ENCODE measurements at places on chromosomes 6 and 20.

GRCh38 chr20:54585217-54585616 is 109.8 kb downstream of the DOK5 start:
- DNase-seq, result no peak

DNA sequence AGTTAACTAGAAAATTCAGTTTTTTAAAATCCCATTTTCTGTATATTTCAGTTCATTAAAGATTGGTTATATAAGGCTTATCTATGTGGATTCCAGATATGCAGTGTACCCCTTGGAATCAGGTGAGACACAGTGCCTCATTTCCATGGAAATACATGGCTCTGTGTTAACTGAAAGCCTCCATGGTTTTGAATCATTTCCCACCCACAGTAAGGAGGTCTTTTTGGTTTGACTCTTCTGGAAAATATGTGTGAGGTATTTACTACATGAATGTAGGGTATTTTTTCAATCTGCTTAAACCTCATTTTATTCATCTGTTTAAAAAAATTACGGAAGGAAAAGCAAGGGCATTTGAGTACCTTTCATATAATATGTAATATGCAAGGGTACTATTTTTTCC is 25.5 kb downstream of the RNF144B start:
- no peak for DNase-seq

GRCh38 chr6:91243436-91243835 is 656.6 kb upstream of the MAP3K7 start:
- DNase-seq, result no peak

DNA sequence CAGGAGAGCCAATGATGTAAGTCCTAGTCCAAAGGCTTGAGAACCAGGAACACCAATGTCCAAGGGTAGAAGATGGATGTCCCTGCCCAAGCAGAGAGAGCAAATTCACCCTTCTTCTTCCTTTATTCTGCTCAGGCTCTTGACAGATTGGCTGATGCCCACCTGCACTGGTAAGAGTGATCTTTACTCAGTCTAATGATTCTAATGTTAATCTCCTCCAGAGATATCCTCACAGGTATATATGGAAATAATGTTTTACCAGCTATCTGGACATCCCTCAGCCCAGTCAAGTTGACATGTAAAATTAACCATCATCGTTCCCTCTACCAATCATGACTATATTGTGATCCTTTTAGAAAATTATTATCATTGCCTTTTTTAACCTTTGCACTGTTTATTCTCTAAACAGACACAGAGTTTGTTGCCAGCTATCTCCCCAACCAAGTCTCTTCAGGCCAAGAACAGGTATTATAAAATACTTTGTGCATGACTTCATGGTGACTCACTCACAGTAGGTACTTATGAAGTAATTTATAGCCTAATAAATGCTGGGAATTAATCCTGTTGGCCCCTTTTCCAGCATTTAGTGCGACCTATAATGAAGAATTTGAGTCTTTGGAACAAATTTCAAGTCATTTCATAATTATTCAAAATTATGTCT is 26.2 kb upstream of the TSHZ2 start:
- no peak for DNase-seq

DNA sequence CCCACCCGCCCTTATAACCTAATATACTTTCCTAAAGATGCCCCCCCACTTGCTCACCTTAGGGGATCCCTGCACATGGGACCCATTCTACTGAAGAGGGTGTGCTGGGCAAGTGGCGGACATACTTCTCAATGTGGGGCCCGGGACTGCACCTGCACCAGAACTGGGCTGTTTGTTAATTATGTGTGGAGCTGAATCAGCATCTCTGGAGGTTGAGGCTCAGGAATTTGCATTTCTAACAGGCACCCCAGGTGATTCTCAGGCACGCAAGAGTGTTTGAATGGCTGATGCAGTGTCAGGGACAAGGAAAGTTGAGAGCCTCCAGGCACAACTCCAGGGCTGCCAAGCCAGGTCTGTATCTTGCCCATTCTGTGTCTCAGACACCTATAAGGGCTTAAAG is 8.9 kb upstream of the PTPRT start:
- DNase-seq, result no peak

- DNase-seq, result no peak
Measured at GRCh38 chr6:105824732-105825131, 261.4 kb upstream of the PRDM1 start.

GRCh38 chr6:17233531-17233930 is 47.6 kb upstream of the RBM24 start:
- no peak for DNase-seq

- DNase-seq, result no peak
Measured at GRCh38 chr6:142845624-142846458, 99.1 kb downstream of the HIVEP2 start.

GRCh38 chr6:39251406-39251805 is 22.1 kb upstream of the KCNK5 start:
- DNase-seq, result no peak

DNA sequence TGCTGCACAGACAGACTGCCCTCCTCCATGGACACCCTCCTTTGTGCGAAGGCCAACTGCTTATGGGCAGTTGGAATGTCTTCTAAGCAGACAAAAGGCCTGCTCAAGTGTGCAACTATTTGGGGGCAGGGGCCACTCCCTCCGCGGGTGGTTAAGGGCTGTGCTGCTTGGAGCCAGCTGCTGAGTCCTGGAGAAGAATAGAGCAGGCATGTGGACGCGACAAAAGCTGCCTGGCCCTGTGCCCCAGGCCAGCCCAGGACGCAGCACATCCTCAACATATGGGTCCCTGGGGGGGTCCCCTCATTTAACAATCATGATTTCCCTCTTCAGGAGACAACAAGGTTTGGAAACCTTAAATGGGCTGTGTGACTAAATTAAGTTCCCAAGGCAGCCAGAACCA is 45.5 kb upstream of the ENTPD6 start:
- DNase-seq, result no peak

- no peak for DNase-seq
Measured at GRCh38 chr6:38779310-38780062, 64.4 kb downstream of the DNAH8 start.

DNA sequence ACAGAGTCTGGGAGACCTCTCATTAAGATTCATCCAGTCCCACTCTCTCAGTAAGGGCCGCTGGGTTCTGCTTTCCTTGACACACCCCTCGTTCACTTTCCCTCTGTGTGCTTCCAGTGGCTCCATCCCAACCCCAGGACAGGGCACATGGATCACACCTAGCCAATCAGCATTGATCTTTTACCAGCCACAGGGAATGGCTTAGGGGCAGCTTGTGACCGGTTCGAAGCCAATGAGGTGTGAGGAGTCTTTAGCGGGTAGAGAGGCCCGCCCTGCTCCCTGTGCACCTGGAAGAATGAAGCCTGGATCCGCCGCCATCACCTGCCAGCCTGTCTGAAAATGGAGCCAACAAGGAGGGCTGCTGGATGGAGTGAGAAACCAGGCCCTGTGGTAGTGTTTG is 35.2 kb upstream of the OVOL2 start:
- no peak for DNase-seq

DNA sequence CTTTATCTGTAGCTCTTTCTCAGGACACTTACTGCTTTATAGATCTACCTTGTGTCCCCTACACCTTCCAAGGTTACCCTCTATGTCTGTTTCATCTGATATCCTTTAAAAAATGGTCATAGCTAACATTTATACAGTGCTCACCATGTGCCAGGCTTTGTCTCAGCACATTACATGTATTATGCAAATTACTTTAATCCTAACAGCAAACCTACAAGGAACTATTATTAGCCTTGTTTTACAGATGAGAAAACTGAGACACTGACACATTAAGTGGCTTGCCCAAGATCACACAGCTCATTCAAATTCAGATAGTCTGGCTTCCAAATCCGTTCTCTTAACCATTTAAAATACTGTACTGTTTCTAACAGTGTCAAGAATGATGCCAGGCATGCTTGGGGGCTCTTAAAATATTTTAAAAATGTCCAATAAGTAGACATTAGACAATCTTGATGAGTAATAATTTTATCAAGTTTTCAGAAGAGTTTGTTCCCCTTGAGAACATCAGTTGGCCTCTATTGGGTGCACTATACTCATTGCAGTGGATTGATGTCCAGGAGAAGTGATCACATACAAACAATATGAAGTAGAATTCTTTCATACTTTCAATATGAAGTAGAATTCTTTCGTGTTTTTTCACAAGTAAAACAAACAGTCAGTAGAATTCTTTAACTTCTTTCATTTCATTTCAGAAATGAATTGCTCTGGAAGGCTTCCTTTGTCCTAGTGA is 69.6 kb downstream of the DNAH8 start:
- DNase-seq, result no peak

DNA sequence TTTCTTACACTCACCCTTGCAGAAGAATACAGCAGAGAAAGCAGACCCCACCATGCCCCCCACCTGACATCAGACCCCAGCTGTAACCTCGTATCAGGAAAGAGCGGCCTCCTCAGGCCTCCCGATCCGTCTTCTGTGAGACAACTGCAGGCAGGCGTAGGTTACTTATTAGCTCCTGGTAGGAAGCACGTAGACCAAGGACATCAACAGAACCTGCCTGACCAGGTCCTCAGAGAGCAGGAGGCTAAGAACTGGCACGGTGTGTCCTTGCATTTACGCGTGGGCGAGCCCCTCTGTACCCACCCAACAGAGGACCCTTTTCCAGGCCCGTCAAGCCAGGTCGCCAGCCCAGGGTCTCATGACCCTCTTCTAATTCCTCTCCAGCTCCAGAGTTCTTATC is 51.0 kb downstream of the ABHD12 start:
- no peak for DNase-seq

DNA sequence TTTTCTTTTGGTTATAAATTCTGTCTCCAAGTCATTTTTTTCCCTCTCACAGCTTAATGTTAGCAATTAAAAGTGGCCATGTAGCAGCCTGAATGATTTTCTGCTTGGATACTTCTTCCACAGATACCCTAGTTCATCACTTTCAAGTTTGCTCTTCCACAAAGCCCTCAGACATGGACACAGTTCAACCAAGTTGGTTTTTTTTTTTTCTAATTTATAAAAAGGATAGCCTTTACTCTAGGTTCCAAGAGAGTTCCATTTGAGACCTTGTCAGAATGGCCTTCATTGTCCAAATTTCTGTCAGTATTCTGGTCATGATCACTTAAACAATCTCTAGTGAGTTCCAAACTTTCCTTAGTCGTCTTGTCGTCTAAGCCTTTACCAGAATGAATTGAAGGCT is 40.0 kb downstream of the RSPH3 start:
- no peak for DNase-seq

DNA sequence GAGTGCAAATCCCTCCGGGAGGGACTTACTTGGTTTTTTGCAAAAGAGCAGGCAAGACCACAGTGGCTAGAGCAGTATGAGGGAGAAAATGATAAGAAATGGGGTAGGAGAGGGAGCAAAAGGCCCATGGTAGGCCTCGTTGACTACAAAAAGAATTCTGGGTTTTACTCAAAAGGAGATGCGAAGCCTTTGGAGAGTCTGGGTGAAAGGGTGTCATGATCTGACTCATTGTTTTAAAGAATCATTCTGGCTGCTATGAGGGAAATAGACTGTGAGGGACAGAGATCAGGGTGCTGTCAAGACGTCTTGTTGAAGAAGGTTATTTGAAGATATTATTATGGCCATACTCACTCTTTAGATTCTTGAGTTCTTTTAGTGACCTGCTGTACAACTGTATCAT is 13.0 kb downstream of the TBC1D32 start:
- DNase-seq, result no peak

GRCh38 chr6:158313989-158314388 is 1.7 kb downstream of the TULP4 start:
- no peak for DNase-seq

DNA sequence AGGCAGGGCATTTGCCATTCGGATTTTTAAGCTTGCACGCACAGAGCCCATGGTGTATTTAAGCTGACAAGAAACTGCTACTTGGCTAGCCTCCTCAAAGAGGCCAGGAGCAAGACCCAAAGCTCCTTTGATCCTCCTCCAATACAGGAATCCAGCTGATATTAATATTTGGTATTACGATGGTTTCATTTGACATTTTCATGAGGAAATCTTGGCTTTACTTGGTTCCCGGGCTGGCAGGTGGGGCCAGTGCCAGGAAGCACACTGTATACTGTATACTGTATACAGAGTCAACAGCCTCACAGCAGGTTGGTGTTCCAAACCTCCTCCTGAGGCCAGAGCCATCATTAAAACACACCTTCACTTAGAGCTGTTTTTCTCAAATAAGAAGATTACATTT is 138.2 kb upstream of the ARMC2 start:
- no peak for DNase-seq

GRCh38 chr6:17167327-17167979 is 65.6 kb downstream of the STMND1 start:
- no peak for DNase-seq

DNA sequence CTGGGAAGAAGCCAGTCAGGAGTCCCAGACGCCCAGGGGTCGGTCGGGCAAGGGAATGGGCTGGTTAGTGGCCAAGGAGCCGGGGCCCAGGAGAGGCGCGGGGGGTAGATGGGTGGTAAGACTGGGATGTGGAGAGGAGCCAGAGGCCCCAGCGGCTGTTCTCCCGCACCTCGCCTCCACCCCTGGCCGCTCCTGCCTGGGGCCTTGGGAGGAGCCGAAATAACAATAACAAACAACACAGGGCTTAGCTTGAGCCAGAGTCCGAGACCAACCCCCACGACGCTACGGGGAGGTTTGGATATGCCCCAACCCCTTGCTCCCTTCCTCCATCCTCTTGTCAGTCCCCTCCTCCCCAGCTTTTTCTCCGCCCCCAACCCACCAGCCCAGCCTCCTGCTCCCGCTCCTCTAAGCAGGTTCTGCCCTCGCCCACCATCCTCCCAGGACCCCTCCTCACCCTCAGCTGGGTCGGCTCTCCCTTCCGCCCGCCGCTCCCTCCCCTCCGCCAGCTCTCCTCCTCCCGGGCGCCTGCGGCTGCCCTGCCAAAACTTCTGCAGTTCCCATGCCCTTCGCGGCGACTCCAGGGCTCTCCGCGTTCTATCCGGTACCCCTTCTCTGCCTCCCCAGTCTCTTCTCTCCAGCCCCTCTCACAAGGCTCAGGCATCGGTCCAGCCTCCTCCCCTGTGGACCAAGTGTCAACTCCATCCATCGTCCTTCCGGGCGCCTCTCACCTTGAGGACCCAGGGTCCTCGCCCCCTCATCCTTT is 1.1 kb downstream of the RNF39 start:
- DNase-seq, result no peak

DNA sequence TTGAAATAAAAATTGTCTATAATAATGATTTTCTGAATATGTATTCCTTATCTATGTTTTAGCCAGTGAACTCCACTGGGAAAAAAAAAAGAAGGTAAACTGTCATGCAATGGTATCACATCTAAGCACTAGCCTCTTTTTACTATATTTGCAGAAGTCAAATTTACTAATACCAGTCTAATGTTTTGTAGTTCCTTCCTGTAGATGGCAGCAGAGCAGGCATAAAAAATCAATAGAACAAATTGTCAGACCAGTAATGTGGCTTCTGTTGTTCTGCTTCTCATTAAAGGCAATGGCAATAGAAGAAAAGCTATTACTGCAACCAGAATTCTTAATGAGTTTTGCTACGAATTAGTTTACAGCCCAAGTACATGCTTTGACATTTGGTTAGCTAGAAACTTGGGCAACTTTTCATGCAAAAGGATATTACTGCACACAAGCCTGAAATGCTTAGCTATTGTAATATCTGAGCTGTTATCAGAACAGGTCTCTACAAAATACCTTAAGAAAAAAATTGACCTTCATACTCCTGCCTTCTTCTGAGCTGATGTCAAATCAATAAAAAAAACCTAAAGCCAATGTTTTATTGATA is 476.9 kb downstream of the KHDRBS2 start:
- DNase-seq, result no peak
